RWPE1 (cell line): ENCODE measurements at places on chromosomes 6 and 20.

DNA sequence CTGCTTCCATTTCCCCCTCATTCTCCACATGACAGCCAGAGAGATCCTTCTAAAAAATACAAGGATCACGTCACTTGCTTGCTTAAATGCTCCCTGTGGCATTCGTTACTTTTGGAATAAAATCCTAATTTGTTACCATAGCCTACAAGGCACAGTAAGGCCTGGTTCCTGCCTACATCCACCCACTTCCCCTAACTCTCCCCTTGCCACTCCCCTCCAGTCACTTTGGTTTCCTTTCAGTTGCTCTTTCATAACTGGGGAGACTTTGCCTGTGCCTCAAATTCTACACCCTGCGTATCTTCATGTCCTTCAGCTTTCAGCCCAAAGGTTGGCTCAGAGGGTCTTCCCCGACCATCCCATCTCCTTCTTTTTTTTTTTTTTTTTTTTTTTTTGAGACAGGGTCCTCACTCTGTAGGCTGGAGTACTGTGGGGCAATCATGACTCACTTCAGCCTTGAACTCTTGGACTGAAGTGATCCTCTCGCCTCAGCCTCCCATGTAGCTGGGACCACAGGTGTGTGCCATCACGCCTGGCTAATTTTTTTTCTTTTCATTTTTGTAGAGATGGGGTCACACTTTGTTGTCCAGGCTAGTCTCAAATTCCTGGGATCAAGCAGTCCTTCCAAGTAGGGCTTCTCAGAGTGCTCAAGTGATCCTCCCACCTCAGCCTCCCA, 12.5 kb downstream of the ID1 start:
- DNase-seq: no peak

DNA sequence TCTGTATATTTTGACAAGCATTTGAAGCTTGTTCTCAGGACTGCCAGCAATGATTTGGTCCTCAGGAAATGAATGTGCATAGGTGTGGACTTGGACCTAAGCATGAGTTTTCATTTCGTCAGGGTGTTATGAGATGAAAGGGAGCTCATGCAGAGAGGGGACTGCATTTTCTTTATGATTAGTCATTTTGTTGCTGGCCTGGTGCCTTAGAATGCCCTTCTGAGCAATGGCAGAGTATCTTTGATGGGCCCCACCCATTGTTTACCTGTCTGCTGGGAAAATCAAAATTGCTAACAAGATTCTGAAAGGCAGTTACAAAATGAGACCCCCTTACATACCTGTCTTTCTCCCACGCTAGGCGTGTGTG, 51.5 kb upstream of the MTHFD1L start:
- peak; percentile 77 for DNase-seq

GRCh38 chr6:107819964-107820337, 4.2 kb downstream of the SCML4 start:
- peak; percentile 61 for DNase-seq

- DNase-seq: no peak
Measured at GRCh38 chr6:148064406-148065134, 278.1 kb upstream of the SASH1 start.

DNA sequence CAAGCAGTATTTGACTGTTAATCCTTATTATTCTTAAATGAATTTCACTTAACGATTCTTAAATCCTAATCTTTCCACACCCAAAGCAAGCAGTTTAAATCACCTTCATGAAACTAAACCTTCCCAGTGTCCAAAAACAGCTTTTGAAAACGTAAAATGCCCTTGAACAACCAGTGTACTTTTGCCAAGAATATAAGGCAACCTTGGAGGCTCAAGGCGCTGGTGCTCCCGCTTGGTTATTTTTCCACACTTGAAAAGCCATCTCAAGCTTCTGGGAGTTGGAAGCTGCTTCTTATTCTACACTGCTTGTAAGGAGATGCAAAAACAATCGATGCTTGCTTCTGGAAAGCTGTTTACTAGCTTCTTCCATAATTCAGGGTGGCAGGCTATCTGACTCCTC, 625.7 kb downstream of the HTR1B start:
- DNase-seq: no peak

DNA sequence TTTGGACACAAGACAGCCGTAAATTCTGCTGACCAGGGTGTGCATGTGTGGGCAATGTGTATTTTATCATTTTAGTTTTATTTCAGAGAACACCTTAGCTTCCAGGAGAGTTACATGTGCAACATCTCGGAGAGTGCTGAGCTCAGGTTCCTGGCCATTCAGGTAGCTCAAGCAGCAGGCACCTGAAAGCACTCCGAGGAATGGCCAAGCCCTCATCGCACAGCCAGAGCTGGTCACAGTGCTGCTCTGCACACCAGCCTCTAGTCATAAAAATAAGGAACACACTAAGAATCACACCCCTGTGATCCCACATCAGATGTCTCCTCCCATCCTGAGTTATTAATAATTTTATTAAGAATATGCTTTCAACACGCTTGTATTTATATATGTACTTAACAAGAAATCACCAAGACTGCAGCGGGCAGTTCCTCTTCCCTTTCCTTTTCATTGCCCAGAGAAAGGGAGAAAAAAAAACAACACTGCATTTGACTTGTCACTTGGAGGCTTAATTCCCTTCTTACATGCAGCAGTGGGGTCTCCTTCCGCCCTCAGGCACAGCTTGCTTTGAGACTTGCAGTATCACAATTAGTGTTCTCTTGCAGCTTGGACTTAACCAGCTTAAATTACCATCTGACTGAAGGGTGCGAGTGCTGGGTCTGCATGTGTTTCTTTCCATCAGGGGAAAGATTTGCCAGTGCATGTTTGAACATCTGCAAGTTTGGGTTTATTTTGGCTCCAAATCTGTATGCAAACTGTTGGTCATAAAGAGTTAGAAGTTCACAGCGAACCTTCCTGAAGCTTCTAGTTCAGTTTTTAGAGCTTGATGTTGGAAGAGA, 36.0 kb upstream of the IRF4 start:
- no peak for DNase-seq

DNA sequence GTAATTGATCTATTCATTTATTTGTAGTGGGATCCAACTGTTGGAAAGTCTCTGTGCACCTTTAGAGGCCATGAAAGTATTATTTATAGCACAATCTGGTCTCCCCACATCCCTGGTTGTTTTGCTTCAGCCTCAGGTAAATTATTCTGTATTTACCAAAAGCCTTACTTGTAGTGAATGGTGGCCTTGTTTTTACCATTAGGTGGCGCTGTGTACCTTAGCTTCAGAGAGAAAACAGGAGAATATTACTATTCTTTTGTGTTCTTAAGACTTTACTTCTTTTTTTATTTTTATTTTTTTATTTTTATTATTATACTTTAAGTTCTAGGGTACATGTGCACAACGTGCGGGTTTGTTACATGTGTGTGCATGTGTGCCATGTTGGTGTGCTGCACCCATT, 23.7 kb downstream of the PEX7 start:
- DNase-seq: peak; percentile 29

DNA sequence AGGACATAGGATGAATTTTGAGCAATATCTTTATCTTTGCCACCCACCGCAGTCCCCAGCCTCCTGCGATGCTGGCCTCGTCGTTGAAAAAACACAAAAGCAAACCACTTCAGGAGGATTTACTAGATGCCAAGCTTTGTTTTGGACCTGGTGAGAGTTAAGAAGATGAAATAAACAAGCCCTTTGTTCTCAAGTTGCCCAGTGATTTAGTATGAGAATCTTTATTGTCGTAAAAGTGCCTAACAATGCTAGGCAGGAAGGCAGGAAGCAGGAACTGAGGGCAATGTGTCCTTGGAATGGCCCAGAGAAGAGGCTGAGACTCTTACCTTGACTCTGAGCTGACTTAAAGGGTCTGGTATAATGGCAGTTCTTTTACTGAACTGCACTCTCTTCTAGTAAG, 116.0 kb downstream of the TRMT11 start:
- DNase-seq: no peak

DNA sequence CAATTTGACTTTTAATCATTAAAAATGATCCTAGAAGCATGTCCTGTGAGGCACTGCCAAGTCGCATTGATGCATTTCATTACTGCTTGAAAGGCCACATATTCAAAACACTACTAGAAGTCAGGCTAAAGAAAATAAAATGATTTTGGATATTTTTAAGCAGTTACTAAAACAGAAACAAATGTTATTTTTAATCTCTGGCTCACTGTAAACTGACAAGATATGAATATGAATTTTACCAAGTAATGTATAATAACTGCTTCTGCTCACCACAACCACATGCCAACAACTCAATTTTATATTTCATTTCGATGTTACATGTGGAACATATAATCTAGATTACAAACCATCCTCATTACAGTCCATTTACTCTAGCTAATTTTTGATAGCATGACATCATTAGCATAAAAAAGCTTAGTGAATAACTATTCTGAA, 90.6 kb downstream of the ATXN1 start:
- DNase-seq: no peak

- DNase-seq: peak; percentile 8
Measured at GRCh38 chr6:37913210-37913609, 93.7 kb downstream of the ZFAND3 start.
